Activated CD8-positive, alpha-beta memory T cell treated with anti-CD3 and anti-CD28 coated beads, Interleukin-2, amount 50 U/mL, for 48 hours (primary cell): ENCODE measurements at places on chromosomes 7 and 10.

DNA sequence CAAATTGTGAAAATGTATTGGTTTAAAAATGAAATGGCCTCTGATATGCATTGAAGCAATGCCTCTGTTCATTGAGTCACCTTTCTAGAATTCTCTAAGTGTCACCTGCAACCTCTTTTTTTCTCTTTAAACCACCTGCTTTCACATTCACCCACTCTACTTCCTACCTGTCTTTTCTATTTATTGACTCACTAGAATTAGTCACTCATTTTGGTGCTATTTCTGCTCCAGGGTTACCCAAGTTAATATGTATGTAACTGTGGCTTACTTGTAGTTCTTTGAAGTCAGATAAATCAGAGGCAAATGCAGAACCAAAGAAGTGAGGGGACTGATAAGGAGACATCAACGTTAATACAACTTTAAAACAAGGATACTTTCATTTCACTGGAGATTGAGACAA, 674.7 kb downstream of the CCSER2 start:
- DNase-seq = no peak

- DNase-seq = no peak
These were observed 96.8 kb downstream of the TNS3 start for GRCh38 chr7:47484923-47485639.

- DNase-seq = no peak
These were observed 52.9 kb upstream of the IGFBP3 start for GRCh38 chr7:45973725-45974532.

GRCh38 chr7:111771638-111772037, 209.3 kb upstream of the IMMP2L start:
- DNase-seq = no peak

DNA sequence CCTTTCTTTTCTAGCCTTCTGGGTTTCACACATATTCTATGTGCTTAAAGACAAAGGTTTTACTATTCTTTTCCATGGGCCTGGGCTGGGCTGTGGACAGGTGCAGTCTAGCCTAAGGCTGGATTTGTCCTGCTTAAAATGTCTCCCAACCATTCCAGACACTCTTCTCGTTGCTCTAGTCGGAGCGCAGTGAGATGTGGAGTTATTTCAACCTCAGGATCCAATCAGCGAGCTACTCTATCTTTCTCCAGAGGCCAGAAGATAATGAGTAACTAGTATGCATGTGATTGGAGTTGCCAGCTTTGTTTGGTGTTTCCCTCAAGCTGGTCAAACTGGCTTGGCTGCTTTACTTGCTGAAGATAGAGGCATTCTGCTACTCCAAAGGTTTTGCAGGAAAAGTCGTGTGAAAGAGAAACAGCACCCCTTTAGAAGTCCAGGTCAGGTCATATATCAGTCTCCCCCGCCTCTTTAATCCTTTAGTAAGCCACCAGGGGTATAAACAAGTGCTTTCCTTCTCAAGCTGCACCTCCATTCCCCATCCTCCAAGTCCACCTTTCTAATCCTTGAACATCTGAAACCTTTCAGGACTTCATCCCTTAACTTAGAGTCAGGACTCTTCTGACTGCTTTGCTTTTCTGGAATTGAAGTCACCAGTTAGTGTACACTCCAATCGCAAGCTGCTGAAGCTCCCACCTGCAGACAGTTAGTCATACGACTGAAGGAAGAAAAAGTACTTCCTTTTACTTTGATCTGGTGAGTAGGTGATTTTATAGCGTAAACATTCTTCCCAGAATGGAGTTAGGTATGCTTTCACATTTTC, 78.8 kb downstream of the DNMBP start:
- DNase-seq = no peak

DNA sequence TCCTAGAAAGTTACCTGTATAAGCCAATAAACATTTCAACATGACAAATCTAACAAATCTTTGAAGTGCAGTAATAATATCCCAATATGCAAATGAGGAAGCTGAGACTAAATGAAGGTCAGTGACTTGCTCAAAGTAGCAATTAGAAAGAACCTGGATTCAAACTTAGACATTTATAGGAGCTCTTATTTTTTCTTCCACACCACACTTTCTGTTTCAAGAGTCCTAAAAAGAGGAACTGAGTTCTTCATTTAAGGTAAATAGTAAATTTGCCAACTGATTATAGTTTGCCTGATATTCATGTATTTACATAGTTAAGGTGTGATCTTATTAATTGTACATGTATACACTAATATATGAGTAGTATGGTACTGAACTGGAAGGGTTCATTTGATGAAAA, 44.0 kb downstream of the KLHDC10 start:
- no peak for DNase-seq

- DNase-seq = no peak
These were observed 429.8 kb upstream of the CELF2 start for GRCh38 chr10:10587744-10588393.

DNA sequence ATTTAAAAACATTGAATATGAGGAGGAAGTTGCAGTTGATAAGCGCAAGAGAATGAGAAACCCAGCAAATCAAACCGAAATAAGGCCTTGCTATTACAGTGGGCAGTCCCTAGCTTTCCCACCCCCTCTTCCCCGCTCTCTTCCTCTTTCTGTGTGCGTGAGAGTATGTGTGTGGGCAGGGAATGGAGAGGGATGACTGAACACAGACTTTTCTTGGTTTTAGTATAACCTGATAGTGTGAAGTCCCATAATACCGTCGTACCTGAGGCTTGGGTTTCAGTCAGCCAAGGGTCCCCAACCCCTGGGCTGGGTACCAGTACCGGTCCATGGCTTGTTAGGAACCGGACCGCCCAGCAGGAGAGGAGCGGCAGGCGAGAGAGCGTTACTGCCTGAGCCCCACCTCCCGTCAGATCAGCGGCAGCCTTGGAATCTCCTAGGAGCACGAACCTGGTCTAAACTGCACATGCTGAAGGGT, 255.3 kb downstream of the CELF2 start:
- DNase-seq = no peak

DNA sequence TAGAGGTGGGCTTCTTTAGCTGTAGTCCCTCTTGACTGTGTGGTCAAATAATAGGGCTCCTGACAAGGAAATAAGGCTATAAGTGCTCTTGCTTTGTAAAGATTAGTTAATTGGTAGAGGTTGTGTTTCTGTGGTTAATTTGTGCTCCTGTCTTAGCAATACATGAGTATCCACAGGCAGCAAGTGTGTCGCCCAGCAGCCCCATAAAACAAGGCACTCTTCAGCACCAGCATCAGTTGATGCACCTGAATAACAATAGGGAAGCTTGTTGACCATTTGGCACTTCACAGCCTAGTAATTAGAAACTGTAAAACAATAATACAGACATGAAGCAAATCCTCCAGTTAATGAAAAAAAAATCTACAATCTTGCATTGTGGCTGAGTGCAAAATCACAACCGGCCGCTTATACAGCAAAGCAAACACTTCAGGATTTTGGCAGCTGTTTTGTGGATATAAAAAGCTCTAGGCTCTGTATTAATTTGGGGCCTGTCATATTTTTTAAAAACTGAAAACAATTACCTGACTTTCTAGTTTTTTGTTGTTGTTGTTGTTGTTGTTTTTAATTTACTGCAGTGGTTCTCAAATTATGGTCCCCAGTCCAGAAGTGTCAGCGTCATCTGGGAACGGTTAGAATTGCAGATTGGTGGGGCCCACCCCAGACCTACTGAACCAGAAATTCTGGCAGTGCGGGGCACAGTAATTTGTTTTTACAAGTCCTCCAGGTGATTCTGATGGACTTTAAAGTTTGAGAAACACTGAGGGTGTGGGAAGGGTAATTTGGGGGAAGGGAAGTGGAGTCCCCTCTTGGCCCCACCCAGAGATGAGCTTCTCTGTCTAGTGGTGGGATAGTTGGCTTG, 56.8 kb downstream of the AUTS2 start:
- no peak for DNase-seq

- DNase-seq = peak; percentile 42
These were observed 8.6 kb upstream of the INSIG1 start for GRCh38 chr7:155289107-155289506.

GRCh38 chr7:93245525-93246432, 13.6 kb downstream of the VPS50 start:
- DNase-seq = no peak

DNA sequence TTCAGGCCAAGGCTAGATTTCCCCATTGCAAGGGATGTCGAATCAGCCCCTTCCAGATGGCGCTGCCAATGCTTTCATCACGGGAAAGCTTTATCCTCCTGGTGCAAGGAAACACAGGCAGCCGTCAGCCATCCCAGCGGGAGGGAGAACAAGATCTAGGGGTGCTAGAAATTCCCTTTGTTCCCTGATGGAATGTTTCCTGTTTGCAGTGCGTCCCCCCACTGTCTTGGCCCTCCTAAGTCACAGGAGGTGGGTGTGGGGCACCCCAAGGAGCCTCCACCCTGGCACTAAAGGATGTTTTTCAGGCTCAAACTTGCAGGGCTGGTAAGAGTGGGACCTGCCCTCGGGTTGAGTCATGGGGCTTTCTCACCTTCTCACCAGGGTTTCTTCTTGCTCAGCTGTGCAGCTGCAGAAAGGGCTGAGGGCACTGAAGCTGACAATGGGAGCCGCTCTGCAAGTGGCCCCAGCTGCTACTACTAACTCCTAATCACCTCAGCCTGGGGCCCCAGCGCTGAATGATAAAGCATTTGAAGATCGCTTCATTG, 103.6 kb downstream of the PRPF18 start:
- DNase-seq = no peak

- peak; percentile 58 for DNase-seq
These were observed 464 bp downstream of the KIAA1217 start for GRCh38 chr10:24209432-24209771.

DNA sequence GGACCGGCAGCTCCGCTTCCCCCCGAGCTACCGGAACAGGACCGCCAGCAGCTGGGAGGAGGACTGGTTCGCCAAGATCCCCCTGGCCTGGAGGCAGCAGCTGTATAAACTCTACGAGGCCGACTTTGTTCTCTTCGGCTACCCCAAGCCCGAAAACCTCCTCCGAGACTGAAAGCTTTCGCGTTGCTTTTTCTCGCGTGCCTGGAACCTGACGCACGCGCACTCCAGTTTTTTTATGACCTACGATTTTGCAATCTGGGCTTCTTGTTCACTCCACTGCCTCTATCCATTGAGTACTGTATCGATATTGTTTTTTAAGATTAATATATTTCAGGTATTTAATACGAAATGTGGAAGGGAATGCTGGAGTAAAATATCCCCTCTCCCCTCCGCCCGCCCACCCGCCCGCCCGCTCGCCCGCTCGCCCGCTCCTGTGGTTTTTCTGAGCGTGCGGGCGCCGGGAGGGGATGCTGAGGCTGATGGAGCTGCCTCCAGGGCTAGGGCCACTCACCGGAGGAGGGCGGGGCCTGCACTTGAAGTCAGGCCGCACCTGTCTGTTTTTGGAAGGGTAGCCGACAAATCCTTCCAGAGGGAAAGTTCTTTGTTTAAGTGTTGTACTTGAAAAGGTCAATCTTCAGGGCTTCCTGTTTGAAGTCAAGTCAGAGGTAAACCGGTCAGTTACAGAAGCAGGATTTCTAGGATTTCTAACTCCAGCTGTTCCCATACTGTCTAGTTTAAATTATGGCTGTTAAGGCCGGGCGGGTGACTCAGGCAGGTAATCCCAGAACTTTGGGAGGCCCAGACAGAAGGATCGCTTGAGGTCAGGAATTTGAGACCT, 30.5 kb downstream of the CHST12 start:
- no peak for DNase-seq

DNA sequence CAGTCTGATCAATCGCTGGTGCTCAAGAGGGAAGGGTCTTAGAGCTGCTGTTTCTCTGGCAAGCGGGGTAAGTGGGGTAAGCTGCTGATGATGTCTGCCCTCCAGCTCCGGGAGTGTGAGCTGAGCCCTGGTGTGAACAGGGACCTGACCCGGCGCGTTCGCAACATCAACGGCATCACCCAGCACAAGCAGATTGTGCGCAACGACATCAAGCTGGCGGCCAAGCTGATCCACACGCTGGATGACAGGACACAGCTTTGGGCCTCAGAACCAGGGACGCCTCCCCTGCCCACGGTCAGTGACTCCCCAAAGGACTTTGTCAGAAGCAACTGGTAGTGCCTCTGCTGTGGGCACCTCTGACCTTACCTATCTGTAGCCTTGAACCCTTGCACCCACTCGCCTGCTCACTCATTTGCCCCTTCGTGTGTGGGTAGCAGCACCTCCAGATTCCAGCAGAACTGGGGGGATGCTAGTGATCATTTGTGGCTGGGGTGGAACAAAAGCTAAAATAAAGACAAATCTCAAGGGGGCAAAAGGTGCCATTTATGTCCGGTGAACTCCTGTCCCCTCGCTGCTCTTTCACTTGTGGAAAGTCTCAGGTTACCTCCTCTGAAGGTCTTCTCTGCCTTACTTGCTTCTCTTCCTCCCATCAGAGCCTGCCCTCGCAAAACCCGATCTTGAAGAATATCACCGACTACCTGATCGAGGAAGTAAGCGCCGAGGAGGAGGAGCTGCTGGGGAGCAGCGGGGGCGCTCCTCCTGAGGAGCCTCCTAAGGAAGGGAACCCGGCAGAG, 3.2 kb downstream of the UFSP1 start:
- no peak for DNase-seq

DNA sequence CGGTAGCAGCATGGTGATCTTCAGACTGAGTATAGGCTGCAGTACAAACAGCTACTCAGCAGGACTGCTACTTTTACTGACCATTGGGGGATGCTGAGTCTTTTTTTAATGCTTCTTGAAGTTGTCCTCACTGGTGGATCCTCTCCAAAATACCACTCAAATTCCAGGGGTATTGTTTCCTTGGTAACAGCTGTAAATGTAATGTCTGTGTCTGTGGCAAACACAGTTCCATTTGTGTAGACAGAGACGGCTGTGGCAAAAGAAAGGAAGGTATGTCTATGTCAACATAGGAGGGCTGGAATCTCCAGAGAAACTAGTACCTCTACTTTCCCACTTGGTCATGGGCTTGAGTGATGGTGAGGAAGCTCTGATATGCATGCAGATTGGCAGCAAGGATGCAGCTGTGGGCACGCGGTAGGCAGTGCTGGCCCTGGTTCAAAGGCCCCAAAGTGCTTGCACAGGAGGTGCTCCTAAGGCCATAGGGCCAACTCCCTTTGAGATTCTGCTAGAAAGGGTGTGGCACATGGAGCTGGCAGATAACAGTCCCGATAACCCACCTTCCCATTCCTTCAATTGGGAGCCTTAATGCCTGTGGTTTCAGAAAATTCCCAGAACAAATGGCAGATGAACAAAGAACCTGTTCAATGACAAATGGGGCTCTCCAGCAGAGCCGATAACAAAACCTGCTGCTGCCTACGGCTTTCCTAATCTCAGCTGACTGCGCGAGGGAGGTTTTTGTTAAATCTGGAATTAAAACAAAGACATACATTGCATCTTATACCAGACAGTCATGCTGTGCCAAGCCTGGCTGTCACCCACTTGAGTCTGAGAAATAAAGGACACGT, 43.0 kb downstream of the PKD1L1 start:
- no peak for DNase-seq
